ENCODE measurements at places on chromosomes 7 and 10.

DNA sequence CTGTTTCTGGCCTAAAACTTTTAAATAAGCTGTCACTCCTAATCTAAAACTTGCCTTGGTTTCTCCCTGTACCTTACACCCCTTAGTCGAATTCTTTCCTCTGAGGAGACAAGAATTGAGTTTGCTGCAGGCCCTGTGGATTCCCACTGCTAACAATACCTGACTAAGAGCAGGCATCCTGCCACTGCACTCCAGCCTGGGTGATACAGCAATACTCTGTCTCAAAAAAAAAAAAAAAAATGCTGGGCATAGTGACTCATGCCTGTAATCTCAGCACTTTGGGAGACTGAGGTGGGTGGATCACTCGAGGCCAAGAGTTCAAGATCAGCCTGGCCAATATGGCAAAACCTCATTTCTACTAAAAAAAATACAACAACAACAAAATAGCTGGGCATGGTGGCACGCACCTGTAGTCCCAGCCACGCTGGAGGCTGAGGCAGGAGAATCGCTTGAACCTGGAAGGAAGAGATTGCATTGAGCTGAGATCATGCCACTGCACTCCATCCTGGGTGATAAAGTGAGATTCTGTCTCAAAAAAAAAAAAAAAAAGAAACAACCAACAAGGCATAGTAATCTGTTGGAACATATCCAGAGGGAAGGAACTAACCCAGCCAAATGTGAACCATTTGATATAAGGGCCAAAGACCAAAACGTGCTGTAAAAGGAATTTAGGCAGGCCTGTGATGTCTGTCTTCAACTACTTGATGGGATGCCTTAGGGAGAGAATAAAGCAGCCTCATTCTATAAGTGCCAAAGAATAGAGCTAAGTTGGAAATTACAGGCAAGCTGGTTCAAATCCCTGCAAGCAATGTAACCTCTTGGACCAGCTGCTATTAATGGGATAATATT lies 732.7 kb upstream of the AUTS2 start:
- no peak for DNase-seq

GRCh38 chr7:4260867-4261600 lies 421.1 kb upstream of the FOXK1 start:
- no peak for DNase-seq

DNA sequence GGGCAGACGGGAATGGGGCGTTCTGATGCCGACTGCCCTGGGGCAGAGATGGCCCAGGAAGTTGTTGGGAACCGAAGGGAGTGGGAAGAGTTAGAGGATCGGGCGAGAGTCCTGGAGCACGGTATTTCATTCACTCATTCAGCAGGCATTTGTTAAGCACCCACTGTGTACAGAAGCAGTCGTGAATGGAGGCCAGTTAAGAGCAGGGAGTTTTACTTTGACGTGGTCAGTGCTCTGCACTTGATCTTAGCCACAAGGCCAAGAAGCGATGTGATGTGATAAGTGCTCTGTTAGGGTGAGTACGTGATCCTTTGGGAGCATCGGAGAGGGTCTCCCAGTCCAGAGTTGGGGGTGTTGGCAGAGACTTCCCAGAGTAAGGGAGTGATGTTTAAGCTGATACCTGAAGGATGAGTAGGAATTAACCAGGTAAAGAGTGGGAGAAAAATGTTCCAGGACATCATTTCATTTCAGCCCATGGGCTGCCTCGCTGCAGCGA lies 890 bp downstream of the ZFYVE27 start:
- DNase-seq, result no peak

- DNase-seq, result no peak
These were observed 34.9 kb downstream of the PAX2 start for GRCh38 chr10:100780324-100780723.

DNA sequence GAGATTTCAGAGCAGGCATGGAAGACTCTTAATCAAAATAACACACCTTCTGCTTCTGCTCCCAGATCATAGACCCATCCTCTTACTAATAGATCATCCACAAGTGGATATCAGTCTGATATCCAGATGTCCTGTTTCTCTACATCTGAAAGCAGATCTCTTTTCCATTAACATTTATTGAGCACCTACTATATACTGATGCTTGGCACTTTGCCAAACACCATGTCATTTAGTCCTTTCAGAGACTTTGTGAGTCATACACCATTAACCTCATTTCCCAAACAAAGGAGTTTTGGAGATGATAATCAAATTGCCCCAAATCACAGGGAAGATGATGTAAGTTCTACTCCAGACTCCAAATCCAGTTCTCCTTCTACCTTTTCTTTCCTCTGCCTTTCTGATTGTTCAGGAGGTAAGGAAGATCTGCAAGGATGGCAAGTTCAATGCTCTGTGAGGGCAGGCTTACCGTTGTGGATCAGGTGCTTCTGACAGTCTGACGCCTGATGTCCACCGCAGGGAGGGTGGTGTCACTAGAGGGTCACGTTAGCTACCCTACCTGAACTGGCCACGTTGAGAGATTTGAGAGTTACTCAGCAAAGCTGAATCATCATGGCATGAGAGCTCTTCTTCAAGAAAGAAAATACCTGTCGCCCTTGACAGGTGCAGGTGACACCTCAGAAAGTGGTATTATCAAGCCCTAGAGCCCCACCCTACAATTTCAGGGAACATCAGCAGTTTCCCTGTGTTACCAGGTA lies 269.6 kb upstream of the ZMIZ1 start:
- no peak for DNase-seq

- DNase-seq, result no peak
These were observed 712.8 kb downstream of the PARD3 start for GRCh38 chr10:34102237-34102673.

DNA sequence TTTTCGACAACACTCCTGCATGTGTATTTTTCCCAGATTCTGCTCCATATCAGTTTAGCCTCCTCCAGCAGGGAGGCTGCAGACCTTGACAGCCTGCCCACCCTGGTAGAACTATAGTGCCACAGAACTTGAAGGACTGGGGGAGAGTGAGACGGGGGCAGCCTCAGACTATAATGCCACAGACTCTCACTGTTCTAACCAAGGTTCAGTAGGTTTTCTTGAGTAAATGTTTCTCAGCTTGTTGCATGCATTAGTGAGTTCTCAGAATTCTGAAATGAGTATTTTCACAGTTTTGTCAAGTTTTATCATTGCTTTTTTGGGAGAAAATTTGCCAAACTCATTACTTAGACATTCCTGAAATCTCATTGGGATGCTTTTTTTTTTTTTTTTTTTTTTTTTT lies 95.9 kb downstream of the ZNRF2 start:
- DNase-seq, result no peak

- DNase-seq, result no peak
These were observed 21.9 kb upstream of the CREB3L2 start for GRCh38 chr7:138023618-138024342.

GRCh38 chr10:21265622-21266021 lies 259.9 kb downstream of the SKIDA1 start:
- no peak for DNase-seq

DNA sequence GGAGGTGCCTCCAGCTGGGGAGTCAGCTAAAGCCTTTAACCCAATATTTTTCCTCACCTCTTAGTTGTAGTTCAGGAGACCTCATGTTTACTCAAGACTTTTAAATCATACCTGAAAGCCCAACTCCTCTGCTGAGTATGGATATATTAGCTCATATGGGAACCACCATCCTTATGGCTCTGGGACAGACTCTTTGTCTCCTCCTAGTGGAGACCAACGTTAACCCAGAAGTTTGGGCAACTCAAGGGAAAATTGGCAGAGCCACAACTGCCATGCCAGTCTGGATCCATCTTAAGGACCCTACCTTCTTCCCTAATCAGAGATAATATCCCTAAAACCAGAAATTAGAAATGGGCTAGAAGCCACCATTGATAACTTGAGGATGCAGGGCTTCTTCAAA lies 80.8 kb downstream of the TMEM106B start:
- DNase-seq, result no peak

GRCh38 chr7:41869091-41869490 lies 166.2 kb upstream of the INHBA start:
- DNase-seq, result no peak

DNA sequence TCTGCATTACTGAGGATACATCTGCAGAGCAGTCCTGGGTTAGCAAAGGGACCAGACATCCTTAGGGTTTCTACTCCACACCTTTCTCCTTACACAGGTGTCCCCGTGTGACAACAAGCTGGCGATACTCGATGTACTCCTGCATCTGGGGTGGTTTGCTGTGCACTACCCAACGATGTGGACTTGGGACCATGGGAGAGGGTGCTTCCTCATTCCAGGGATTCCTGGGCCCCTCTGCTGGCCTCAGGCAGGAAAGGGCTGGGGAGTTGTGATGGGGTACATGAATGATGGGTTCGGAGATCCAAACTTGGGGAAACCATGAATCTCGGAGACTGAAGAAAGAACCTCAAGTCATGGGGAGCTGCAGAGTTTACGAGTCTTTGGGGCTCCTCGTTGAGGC lies 179.6 kb upstream of the GALNT17 start:
- no peak for DNase-seq

DNA sequence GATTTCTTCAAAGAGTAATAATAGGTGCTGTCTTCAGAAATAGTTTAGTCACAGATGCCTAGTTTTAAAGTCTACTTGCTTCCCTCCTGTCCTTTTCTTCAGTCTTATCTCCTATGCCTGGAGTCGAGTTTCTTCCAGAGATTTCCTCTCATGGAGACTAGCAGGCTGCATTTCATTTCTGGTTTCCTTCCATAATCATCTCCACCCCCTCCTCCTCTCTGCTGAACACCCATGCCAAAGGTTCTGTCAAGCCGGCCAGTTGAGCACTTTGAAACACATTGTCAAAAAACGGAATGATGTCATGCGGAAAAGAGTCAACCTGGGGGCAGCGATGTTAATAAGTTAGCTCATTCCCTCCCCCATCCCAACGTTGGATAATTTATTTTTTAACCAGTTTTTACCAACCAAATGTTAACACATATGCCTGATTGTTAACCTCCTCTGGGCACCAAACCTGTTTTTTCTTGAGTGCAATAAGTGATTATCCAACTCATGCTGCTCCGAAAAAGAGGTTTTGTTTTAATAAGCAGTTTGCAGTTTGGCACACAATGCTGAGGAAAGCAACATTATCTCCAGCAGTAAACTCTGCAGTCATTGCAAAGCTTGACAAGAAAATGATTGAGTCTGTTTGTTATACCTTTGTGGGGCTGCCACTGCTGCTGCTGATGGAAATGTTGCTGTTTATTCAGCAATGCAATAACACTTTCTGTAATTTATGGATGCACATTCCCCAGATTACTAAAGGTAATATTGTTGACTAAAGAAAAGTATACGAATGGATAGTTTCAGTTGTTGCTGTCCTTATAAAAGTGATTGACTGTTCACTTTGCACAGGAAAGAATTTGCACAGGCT lies 161.6 kb downstream of the LRMDA start:
- no peak for DNase-seq

- peak; percentile 3 for DNase-seq
These were observed 1.3 kb downstream of the TBC1D12 start for GRCh38 chr10:94403380-94404213.

DNA sequence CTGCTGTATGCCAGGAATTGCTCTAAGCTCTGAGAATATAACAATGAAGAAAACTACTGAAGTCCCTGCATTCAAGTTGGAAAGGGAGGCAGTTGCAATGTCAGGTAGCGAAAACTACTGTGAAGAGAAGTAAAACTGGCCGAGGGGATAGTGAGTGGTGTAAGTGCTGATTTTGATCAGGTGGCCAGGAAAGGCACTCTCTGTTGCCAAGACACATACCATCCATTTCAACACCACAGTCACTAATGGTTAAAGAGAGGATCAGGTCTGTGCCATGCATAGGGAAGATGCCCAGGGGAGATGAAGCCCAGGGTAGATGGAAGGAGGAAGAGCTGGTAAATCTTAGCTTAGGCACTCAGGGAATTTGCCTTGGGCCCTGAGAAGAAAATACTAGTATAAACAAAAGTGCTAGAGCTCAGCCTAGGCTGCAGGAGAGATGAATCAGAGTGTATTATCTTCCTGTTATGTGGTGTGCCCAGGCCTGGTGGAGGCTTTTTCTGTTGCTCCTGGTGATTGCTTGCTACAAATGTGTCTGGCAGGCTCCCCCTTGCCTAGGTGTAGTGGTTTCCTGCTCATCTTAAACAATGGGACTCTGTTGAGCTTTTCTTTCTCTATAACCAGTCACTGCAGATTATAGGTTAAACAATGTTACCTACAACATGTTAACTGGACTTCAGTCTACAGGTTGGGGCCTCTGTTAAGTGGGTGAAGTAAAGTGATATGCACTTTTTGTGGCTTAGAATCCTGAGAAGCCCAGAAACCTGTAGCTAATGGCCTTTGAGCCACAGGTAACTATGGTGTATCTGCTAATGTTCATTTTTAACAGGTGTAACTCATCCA lies 125.5 kb downstream of the LRRC4 start:
- no peak for DNase-seq

GRCh38 chr7:113383638-113384037 lies 265.3 kb upstream of the SMIM30 start:
- DNase-seq, result no peak

DNA sequence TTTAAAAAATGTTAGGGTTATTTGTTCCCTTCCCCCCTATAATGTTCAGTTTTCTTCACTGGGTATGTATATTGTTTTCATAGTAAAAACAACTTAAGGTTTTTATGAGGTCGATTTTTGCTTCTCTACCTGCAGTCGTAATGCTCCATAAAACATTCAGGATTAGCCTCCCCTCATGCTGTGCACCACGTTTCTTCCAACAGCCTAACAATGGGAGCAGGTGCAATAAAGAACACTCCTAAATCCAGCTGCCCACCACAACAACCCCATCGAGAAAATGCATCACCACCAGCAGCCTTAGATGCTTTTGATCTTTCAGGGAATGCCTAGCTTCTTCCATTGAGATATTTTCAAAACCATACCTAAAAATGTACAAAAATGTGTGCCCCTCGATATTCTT lies 111.1 kb downstream of the ADAM12 start:
- no peak for DNase-seq

DNA sequence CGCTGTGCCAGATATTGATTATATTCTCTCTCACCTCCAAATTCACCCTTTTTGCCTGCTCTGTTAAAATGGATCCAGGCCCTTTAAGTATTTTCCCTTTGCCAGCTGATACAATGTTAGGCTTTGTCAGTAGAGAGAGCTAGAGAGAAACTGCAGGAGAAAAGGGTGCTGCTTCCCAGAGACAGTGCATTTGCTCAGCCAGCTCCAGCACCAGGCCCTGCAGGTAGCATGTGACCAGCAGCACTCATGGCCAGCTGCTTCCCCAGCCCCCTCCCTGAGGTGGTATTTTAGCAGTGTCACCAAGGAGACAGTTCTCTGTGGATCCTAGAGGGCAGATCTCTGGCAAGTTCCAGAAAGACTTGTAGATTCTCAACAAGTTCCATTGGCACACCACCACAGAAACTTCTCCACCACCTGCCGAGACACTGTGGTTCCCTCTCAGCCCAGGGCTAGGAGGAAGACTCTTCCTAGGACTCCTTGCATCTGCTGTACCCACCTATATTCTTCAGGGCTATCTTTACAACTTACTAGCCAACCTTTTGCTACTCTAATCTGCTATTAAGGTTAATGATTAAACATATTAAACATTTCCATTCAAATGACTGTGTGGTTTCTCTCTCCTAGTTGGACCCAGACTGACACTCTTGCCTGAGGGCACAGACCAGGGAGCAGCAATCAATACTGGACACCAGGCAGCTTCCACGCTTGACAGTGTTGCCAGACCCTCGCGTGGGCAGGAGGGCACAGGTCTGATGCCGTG lies 35.6 kb upstream of the ADAM12 start:
- DNase-seq, result no peak
